Endothelial cell of umbilical vein (primary cell): ENCODE measurements at places on chromosomes 13 and 19.

- DNase-seq: no peak
These were observed 11.4 kb downstream of the SBK2 start for GRCh38 chr19:55525289-55526101.

DNA sequence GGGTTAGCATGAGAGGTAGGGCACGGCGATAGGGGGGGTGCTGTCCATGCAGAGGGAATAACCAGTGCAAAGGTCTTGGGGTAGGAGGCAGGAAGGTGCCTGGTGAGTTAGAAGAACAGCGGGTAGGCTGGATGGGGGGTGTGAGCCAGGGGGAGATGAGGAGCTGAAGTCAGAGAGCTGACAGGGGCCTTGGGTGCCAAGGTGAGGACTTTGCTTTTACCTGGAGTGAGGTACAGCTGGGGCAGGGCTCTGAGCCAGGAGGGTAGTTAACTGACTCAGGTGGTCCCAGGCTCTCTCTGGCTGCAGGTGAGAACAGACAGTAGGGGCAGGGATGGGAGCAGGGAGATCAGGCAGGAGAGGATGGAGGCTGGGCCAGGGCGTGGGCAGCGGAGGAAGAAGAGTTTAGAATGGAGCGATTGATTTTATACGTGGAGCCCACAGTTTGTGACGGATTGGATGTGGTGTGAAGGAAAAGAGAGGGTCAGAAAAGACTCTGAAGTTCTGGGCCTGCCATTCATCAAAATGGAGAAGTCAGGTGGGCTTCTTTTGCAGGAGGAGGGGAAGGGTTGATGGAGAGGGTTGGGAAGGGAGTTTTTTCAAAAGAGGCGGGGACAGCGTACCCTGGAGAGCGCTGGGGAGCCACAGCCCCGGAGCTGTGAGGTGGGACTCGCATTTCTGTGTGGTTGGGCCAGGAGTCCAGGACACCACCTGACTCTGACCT lies 1.2 kb upstream of the GRAMD1A start:
- DNase-seq: no peak

DNA sequence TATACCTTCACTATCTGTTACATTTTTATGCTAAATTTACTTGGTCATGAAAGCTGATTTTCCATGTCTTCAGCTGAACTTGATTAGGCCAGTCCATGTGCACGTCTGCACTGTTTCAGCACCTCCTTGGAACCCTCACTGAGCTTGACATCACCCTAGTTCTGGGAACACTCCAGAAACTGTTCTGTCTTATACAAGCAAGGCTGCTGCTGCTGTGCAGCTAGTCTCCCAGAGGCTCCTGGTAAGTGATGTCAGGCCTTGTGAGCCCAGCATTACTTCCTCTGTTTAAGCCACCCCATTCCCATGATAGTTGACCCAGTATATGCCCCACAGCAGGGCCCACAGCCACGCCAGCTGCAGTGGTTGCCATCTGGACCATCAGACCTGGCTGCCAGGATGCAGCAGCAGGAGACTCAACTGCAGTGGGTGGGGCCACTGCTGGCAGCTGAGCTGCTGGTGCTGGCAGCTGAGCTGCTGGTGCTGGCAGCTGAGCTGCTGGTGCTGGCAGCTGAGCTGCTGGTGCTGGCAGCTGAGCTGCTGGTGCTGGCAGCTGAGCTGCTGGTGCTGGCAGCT lies 90.5 kb upstream of the AKAP11 start:
- no peak for DNase-seq

GRCh38 chr13:110536006-110536693 lies 25.4 kb downstream of the RAB20 start:
- DNase-seq: no peak

GRCh38 chr19:36093687-36094086 lies 17.3 kb upstream of the OVOL3 start:
- DNase-seq: no peak

GRCh38 chr13:111923991-111924677 lies 142.8 kb upstream of the SOX1 start:
- DNase-seq: no peak

DNA sequence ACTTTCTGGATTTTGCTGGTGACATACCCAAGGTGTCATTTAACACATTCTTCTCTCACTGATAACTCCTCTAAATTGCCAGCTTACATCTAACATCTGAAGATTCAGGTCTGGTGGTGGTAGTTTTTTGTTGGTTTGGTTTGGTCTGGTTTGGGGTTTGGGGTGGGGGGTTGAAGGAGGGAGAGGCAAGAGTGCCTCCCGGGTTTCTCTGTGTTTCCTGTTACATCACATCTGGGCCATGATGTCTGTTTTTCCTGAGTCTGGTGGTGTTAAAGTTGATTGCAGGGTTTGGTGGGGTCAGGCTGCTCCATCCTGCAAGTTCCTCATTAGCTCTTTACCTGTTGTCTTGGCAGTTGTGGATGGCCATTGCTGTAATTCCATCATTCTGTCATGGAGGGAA lies 155.8 kb upstream of the UBL3 start:
- DNase-seq: no peak

DNA sequence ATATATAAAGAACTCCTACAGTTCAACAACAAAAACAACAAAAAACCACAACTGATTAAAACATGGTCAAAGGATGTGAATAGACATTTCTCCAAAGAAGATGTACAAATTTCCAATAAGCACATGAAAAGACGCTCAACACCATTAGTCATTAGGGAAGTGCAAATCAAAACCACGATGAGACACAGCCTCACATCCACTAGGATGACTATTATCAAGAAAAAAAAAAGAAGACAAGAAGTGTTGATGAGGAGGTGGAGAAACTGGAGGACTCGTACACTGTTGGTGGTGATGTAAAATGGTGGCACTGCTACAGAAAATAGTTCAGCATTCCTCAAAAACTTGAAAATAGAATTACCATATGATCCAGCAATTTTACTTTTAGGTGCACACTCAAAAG lies 61.0 kb upstream of the SOX1 start:
- no peak for DNase-seq

DNA sequence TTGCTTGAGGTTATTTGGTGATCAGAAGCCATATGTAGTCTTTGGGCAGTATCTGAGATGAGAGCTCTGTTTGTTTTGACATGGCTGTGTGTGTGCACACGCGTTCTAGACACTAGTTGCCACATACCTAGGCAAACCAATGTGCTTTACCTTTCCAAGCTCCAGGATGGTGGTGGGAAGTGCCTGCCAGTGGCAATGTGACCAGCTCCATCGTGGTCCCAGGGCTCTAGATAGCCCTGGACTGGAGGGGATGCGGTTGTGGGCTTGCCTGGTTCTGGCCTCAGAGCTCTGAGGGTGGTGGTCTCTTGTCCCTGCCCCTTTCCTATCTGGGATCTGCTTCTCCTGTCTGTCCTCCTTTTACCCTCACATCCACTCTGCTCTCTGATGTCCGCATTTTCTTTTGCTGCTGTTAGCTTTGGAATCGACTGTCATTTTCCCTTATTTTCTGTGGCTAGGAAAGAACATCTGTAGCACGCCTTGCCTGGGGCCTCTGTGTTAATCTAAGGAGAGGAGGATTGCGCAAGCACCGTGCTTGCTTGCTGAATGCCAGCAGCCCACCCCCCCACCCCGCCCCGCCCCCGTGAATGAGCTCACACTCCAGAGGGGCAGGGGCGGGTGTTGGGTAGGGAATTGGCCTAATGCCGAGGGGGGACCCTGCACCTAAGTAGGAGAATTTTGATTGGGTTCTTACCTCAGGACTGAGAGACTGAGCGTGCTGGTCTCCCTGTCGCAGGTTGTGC lies 89.5 kb downstream of the ARHGEF7 start:
- DNase-seq: peak; percentile 41

- no peak for DNase-seq
These were observed 1.1 kb downstream of the APC2 start for GRCh38 chr19:1450735-1451731.

- DNase-seq: no peak
These were observed 16.2 kb downstream of the EDNRB start for GRCh38 chr13:77902319-77902963.

DNA sequence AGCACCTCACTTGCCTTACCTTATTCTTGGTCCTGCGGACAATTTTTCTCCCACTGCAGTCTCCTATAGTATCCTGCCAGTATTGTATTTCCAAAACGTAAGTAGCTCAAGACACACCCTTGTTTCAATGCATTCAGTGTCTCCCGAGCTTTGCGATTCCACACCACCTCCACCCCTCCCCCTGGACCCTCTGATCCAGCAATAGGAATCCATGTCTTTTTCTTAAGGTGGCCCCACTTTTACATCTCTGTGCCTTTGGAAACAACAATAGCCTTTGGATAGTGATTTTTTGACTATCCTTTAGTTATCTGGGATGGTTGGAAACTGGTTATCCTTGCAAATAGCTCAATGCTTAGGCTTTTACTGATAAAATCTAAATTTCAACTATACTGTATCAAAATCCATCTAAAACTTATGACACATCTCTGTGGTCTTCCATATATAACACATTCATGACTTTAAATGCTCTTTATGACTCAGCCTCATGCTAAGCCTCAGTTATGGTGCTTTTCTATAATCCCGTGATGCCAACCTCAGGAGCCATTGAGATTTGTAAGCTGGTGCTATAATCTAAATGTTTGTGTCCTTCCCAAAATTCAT lies 27.1 kb downstream of the FAM216B start:
- no peak for DNase-seq

- no peak for DNase-seq
These were observed 15.0 kb downstream of the ZC3H4 start for GRCh38 chr19:47098608-47099007.

- DNase-seq: no peak
These were observed 24.9 kb upstream of the ASF1B start for GRCh38 chr19:14161305-14161704.

DNA sequence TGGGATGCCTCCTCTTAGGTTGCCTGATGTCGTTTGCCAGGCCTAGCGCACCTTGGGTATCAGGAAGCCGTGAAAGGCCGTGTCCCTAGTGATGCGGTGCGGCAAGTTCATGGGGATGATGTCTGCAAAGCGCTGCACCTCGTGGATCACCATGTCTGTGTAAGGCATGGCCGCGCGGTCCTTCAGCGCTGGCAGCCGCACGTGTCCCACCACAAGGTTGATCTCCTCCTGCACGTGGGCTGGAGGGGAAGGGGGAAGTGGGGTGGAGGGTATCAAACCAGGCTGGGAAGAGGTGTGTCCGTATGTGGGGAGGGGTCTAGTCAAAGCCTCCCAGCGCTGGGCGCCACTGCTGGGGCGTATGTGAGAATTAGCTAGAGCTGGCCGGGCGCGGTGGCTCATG lies 23.2 kb downstream of the EGLN2 start:
- DNase-seq: no peak

GRCh38 chr13:40236566-40237168 lies 429.8 kb downstream of the FOXO1 start:
- DNase-seq: no peak
